ENCODE measurements at places on chromosomes 12 and 14.

GRCh38 chr12:105451211-105451610, 120.7 kb downstream of the C12orf75 start:
- DNase-seq, result no peak

- peak; percentile 19 for DNase-seq
Measured at GRCh38 chr12:54622463-54623183, 12.1 kb downstream of the LACRT start.

DNA sequence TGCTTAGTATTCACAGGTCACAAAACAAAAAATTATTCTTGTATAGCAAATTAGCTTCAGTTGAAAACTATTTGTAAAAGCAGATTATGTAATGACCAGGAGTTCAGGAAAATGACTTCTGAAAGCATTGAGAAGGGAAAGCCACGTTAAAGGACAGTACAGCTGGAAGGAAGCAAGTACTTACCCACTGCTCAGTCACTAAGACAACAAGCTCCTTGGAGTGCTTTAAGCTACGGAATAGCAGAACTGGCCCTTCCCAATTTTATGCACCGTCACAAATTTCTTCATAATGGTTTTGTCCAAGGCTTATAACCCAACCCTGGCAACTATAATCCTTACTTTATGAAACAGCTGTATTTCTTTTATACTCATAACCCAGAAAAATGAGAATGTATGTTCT, 13.0 kb upstream of the SNAPC1 start:
- peak; percentile 31 for DNase-seq

GRCh38 chr12:70068743-70069142, 174.5 kb upstream of the CNOT2 start:
- DNase-seq, result no peak

DNA sequence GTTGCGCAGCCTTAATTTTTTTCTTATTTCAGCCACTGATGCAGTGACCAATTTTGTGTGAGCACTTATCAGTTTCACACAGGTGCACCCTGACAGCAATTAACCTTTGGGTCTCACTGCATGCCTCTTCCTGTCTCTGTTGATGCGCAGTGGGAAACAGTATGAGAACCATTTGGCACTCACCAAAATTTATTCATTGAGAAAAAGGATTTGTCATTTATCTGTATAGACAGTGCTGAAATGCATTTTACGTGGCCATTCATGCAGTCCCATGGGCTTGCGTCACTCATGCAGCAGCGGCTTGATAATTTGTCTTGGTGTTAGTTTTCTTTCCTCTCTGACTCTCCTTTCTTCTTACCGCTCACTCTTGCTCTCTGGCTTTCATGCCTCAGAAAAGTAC, 157.5 kb downstream of the C12orf75 start:
- no peak for DNase-seq

DNA sequence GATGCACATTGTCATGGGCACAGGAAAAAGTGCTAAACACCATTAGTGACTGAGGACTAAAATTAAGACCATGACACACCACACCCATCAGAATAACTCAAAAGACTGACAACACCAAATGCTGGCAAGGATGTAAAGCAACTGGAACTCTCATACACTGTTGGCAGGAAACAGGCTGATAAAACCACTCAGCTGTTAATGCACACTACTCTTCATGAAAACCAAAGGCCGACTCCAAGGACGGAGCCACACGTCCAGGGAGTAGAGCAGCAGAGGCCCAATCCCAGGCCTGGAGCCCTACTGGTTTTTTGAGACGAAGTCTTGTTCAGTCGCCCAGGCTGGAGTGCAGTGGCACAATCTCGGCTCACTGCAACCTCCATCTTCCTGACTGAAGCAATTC, 6.4 kb downstream of the RAD52 start:
- DNase-seq, result no peak

DNA sequence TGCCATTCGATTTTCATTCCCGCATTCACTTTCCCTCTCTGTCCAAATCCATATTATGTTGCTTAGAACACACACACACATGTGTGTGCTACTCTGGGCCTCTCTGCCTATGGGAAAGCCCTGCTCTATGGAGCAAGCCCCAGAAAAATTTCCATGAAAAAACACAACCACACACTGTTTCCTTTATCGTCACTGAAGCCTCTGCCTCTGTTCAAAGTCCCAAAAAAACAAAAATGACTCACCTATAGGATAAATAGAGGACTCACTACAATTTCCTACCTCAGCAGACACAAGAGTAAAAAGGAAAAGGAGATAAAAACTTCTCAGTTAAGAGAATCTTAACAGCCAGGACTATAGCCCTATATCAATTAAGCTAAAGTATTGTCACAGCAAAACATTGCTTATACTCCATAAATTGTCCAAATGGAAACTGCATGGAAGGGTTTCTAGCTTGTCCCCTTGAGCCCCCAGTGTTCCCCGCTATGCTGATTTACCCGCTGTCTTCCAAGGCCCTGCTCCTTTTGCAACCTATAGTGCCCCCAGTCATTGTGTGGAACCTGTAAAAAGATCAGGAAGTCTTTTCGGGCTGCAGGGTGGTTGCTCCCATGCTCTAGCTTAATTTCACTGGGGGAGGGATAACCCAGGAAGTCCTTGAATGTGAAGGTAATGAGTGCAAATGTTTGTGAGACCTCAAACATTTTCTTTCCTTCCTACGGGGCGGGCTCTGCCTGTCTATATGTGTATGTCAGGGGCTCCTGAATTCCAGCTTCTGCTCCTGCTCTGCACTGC, 11.1 kb upstream of the PIP4K2C start:
- no peak for DNase-seq

GRCh38 chr12:5262885-5263284, 169.0 kb upstream of the NTF3 start:
- DNase-seq, result no peak

GRCh38 chr14:102421411-102422057, 58.8 kb downstream of the TECPR2 start:
- no peak for DNase-seq

- DNase-seq, result no peak
Measured at GRCh38 chr14:60594062-60594461, 55.2 kb downstream of the SIX1 start.

- DNase-seq, result no peak
Measured at GRCh38 chr14:45112896-45113781, 21.1 kb downstream of the FKBP3 start.

GRCh38 chr14:93548102-93548843, 117.5 kb downstream of the UNC79 start:
- no peak for DNase-seq

- peak; percentile 21 for DNase-seq
Measured at GRCh38 chr14:34324363-34324795, 137.7 kb downstream of the SPTSSA start.

DNA sequence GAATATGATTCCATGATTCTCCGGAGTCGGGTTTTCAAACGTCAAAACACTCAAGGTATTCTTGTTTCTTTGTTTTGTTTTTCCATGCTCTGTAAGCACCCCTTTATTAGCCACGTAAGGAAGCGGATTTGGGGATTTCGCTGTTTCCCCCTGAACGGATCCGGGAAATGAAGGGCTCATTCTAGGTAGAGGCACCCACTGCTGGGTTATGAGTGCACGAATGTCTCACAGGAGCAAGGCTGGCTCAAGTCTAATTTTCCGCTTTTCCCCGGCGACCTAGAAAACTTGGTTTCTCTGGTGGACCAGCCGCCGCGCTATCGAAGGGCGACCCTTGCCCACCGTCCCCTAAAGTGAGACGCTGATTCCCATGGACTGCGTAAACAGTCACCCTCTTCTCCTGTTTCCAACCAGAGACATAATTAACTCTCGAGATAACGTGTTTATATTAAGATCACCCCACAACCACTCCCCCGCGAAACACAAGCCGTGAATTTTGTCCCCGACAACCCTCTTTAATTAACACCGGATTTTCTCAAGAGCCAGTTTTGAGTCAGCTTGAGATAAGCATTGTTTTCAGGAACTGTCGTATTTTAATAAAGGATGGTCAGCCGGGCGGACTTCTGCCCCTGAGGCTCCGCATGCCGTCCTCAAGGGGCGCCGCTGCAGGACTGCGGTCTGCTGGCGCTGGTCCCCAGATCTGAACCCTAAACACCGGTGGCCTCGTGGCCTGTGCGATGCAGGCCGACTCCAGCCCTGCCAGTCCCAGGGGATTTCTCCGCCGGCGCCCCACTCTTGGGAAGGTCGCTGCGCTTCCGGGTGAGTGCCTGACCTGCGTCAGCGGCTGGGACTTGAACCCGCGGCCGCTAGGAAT, 515 bp upstream of the ABCC9 start:
- peak; percentile 60 for DNase-seq

DNA sequence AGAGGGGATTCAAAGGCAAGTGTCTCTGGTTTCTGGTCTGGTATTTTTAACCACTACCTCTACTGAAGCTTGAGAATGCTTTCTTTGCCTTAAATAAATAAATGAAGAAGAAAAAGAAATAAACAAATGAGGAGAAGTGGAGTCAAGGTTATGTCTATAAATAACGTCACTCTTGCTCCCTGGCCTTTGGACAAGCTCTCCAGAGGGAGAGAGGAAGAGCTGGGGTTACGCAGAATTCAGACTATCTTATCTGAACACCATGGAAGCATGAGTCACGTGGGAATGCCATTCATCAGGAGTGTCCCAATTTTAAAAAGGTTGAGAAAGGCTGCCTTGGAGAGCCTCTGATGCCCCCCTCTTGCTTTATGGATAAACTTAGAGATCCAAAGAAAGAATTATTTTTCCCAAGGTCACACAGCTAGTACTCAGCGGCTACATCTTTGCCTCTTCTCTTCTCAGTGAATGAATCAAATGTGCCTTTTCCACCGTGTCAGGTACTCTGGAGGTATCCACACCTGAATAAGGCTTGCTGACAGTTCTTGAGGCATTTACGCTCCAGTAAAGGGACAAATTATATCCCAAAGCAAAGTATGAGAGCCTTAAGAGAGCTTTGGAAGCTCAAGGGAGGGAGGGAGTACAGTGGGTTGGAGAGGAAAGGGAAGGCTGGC, 12.9 kb upstream of the MSI1 start:
- DNase-seq, result no peak

DNA sequence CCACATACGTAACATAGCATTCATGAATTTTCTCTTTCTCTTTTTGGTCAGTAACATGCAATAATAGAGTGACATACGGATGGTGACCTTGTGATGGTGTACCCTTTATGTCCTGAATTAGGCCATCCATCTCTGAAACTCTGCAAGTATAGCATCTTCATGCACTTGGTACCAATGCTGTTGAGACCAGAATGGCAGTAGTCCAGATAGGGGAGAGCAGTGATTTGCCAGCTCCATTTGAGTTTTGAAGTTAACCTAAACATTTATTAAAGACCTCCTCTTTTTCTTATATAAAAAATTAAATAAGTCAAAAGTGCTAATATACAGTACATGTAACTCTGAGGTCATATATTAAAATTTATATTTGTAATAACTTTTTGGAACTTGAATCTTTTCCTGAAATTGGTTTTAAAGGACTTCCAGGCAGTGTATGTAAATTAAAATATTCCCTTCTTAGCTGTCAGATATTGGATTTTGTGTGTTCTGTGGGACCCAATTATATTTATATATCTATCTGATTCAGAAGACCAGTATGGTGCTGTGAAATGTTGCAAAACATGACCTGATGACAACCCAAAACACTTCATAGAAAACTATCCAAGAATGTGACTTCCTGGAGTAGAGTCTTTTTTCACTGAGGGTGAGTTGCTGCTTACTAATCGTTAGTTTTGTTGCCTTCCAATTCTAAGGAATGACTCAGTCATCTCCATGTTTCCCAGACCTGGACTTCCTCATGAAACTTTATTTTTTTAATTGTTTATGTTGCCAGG, 3.5 kb downstream of the ELK3 start:
- peak; percentile 87 for DNase-seq

DNA sequence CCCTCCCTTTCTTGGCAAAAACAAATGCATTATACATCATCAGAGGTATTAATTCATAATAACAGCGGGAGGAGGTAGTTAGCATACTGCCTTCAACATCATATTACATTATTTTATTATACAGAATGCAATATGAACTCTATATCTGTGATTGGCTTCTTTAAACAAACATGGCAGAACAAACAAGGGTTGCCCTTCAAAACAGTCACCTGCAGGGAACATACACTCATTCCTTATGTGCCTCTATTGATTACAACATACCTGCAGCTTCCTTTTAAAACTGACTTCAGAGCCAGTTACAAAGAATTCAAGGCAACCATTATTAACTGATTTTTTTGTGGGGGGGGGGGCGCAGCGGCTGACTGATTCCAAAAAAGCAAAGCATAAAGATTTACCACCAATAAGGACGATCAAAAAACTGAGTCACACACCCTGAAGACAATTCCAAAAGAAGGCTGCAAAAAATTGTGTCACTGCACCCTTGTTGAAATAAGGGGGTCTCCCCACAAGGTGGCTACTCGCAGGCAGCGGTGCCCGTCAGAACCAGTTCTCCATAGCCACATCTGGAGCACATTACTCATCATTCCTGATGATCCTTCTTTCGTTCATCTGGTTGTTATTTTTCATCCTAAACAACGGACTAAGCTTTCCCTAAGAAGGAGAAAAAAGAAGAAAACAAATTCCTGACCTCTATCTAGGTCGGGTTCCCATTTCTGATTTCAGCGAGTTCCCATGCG, 51.8 kb downstream of the SMUG1 start:
- DNase-seq, result no peak
